CD4-positive, alpha-beta memory T cell (primary cell): ENCODE measurements at places on chromosomes 3 and 15. TPM values are rescaled to one million over a fixed set of nuclear protein-coding genes. Genes with fewer than 3 reads are reported as not detected.
A peak's percentile ranks its signal among the peaks of the same experiment; 100 is the strongest.

- no peak overlapping the region for H3K27ac ChIP-seq
- DNase-seq, result peak; percentile 14
- no peaks in the 10 kb centered on the region for H3K4me1 ChIP-seq
Measured at GRCh38 chr3:52487050-52487787, 7.9 kb upstream of the STAB1 start.

DNA sequence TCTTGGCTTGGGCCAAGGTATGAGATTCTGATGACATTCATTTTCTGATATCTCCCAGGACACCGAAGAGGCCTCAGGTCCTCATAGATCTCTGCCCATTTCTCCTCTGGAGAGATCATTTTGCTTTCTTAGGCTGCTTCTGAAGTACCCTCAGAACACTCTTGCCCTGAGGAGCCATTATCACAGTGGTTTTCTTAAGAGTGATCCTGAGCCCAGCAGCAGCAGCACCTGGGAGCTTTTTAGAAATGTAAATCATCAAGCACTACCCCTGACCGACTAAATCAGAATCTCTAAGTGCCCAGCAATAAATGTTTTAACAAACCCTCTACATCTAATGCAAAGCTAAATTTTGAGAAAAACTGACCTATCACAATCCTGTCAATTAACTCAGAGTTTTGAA is 40.6 kb upstream of the SLC9A9 start:
- H3K27me3 ChIP-seq, result no peaks in the 10 kb centered on the region
- no peaks in the 10 kb centered on the region for H3K4me1 ChIP-seq
- H3K4me3 ChIP-seq, result no peak overlapping the region
- no peaks in the 10 kb centered on the region for H3K36me3 ChIP-seq

DNA sequence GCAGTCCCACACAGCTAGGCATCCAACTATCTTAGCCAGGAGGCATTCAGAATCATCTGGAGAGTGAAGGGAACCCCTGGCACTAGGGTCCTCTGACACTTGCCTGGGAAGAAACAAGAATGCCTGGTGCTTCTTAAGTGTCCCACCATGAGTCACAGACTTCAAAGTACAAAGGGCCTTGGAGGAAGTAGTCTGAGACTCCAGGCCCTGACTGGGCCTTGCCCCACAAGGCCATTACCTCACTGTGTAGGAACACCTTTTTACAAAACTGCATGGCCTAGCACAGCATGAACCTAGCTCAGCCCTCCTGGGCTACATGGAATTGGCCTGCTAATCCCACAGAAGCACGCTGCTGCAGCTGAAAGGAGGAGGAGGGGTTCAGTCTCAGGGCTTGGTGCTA is 104.5 kb upstream of the SLCO2A1 start:
- H3K27me3 ChIP-seq, result no peaks in the 10 kb centered on the region
- DNase-seq, result no peak
- no peak overlapping the region for H3K27ac ChIP-seq
- H3K4me3 ChIP-seq, result no peak overlapping the region
- no peaks in the 10 kb centered on the region for H3K36me3 ChIP-seq
- no peaks in the 10 kb centered on the region for H3K4me1 ChIP-seq

DNA sequence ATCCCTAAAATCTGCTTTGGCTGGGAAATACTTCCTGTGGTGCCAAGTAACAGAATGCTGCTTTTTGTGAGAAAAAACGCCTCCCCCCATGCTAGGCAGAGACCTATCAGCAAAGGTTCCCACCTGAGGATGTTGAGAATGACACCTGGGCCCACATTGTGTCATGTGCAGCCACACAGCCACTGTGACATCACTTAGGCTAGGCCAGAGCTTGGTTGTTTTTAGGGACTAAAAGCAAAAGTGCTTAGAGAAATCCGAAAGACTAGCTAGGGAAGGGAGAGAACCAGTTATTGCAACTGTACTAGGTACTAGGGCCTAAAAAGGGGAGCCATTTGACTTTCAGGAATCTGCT is 6.2 kb downstream of the ZDHHC3 start:
- no peak for DNase-seq
- no peaks in the 10 kb centered on the region for H3K27me3 ChIP-seq
- no peak overlapping the region for H3K4me3 ChIP-seq

DNA sequence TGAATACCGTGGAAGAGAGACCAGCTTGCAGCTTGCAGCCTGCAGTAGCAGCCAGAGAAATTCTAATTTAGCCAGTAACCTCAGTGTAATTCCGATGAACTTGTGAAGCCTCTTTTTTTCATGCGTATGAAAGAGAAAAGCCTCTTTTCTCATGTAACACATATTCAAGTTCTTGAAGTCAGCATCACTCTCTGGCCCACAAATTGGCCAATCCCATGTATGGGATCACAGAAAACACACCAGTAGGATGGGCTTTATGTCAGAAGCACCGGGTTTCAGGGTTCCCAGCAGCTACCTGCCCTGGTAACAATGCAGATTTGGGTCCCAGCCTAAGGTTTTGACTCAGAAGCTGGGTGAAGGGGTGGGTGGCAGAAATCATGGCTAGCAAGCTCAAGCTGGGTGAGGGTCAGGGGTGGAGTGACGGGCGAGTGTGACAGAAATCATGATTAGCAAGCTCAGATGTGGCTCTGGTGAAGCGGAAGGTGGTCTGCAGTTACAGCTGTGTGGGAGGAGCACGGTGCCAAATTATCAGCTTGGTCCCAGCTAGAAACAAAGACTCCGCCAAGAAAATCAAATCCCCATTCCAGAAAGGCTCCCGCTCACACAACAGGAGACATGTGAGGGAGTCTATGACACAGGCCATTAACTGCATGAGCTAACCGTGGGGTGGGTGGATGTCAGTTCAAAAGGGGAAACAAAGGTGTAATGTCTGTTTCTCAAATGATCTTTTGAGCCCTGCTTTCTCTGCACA is 86.6 kb downstream of the SNRK start:
- no peaks in the 10 kb centered on the region for H3K36me3 ChIP-seq
- H3K27me3 ChIP-seq, result no peaks in the 10 kb centered on the region
- no peak overlapping the region for H3K4me3 ChIP-seq

DNA sequence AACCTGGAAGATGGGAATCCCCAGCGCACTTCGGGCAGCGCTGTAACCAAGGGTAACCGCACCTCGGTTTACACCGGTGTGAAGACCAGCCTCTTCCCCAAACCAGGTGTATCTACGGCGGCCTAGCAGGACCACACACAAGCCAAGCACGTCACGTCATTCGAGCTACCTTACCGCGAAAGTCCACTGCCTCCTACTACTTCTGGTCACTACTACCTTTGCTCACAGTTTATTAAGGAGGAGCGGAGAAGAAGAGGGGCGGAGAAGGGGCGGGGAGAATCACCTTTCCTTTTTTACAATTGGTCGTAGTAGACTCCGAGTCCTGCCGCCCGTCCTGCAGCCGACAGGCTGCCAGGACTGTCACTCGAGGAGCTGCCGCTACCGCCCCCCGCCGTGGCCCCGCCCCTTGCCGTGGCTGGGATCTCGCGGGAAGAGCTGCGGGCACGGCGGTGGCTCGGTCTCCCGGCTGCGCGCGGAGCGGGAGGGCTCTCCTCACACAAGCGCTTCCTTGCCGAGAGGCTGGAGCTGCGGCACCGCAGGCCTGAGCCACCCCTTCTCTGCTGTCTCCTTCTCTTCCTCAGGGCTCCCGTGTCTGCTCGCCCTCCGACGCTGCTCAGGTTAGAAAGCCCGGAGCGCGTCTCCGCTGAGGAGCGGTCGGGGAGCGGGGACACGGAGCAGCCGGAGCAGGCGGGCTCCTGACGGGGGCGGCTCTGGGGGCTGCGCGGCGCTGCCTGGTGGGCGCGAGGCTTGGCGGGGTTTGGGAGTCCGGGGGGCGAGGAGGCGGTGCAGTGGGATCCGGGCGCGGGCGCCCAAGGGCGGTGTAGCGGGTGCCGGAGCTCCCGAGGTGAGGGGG is at the start of gene GLCE:
GLCE (plus strand) TSS at position 495 of the 853 bp plus-strand sequence. CDS start 95,172 bp downstream, outside the sequence.
- H3K27ac ChIP-seq, result peak within 1 kb of the TSS; percentile 65
- H3K36me3 ChIP-seq, result no peaks in the 10 kb centered on the region
- H3K27me3 ChIP-seq, result no peaks in the 10 kb centered on the region
- peaks cover 14% of the 10 kb centered on the region for H3K4me1 ChIP-seq
- H3K4me3 ChIP-seq, result peak within 1 kb of the TSS; percentile 53

GRCh38 chr3:184132945-184133344 is 2.2 kb upstream of the EIF2B5 start:
- no peak overlapping the region for H3K27ac ChIP-seq
- H3K4me3 ChIP-seq, result no peak overlapping the region
- H3K27me3 ChIP-seq, result no peaks in the 10 kb centered on the region
- DNase-seq, result no peak
- peaks cover 28% of the 10 kb centered on the region for H3K4me1 ChIP-seq
- H3K36me3 ChIP-seq, result no peaks in the 10 kb centered on the region

DNA sequence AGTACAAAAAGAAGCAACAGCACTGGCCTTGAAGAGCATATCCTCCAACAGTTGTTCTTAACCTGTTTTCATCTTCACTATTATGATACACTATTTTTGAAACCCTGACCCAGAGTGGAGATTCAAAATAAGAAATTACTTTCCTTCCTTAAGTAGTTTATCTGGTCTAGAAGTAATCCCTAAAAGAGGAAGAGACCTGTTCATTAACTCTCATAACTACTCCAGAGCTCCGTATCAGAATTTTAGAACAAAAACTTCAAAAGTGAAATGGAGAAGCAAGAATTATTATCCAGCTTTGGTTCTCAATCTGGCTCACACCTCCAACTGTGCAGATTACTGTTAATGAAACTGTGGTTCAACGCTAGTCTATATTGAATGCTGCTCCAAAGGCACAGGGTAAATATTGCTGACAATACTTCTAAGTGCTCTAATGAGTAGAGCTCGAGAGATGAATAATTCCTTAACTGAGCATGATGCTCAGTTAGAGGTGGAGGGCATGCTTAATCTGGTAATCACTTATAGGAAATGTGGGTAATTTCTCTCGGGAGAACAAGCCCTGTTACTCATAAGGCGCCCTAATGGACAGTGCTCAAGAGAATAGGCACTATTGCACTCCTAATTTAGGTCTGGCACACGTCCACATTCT is 5.2 kb downstream of the LCMT2 start:
- no peaks in the 10 kb centered on the region for H3K36me3 ChIP-seq
- no peaks in the 10 kb centered on the region for H3K27me3 ChIP-seq
- H3K4me3 ChIP-seq, result no peak overlapping the region
- H3K4me1 ChIP-seq, result peaks cover 15% of the 10 kb centered on the region
- no peak for DNase-seq
- no peak overlapping the region for H3K27ac ChIP-seq

The COMMD4 gene
- 33.9 TPM for total RNA-seq
